ENCODE measurements at places on chromosomes 2 and 18.

DNA sequence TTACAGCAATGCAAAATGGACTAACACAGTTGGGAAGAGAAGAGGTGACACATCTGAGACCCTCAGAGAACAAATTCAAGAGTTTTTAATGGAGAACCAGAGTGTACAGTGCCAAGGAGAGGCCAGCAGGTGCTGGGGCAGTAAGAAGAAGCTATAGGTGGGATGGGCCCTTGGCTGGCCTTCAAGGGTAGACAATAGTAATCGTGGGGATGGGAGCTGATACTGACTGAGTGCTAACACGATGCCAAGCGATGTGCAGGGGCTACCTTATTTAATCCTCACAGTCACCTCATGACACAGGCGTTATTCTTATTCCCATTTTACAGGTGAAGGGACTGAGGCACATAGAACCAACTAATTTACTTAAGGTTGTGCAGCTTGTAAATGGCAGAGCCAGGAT lies 131.9 kb upstream of the ID2 start:
- no peak for DNase-seq

GRCh38 chr2:57890464-57890863 lies 156.1 kb upstream of the VRK2 start:
- no peak for DNase-seq

DNA sequence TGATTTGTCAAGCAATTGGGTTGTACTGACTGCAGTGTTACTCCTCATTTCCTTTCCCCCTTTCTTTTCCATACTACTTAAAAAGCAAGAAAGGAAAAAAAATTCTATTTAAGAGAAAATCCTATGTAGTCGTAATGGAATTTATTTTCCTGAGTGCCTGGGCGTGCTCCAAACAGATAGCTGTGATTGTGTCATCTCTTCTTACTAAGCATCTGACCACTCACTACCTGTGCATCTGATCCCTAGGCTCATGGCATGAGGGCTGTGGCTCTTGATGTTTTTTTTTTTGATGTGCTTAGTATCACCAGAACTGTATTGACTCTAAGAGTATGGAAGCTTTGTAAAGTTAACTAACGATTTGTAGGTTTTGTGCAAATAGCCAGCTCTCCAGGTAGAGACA lies 19.0 kb downstream of the CRIM1 start:
- no peak for DNase-seq

DNA sequence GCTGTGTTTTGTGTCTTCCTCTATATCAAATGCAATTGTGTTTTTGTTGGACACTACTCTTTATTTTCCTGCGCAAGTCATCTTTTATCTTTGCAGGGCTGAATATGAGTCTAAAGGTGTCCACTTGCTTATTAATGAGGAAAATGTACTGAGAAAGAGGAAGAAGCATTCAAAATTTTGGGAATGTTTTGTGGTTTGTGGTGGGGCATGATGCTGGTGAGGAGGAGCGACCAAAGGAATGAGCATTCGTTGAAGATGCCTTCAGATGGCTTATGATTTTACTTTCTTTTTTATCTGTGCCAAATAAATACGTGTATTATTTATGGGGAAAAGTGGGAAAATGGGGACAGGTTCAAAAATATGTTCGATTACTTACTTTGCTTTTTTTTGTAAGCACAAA lies 63.9 kb upstream of the SMIM21 start:
- DNase-seq = no peak

GRCh38 chr2:75846683-75847190 lies 136.0 kb upstream of the GCFC2 start:
- no peak for DNase-seq

GRCh38 chr2:172234716-172235691 lies 132.3 kb upstream of the DLX2 start:
- peak; percentile 78 for DNase-seq

DNA sequence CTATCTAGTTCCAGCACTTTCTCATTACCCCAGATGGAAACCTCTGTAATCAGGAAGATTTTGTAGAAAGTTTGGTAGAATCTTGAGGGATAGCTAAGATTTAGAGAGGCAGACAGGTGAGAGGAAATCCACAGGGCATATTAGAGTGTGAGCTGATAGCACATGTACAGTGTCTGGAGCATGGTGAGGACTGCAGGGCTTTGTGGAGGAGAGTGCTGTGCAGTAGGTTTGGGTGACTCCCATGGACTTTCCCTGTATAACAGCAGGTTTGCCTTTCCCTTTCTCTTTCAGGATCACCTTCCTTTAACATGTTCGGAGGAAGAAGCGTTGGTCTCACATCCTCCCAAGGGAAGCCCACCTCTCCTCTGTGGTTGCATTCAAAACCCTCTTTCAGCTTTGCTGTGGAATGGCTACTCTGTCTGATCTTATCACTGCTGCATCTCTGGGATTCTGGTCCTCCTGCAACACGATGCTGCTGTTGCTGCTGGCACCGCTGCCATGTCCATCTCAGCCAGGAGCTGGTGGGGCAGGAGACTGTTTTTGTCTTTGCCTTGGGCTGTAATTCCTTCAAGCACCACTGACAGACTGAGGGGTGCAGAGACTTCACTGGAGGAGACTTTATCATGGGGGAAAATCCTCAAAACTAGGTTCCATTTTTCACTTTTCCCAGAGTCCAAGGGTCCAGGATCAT lies 7.8 kb upstream of the KIF5C start:
- no peak for DNase-seq

DNA sequence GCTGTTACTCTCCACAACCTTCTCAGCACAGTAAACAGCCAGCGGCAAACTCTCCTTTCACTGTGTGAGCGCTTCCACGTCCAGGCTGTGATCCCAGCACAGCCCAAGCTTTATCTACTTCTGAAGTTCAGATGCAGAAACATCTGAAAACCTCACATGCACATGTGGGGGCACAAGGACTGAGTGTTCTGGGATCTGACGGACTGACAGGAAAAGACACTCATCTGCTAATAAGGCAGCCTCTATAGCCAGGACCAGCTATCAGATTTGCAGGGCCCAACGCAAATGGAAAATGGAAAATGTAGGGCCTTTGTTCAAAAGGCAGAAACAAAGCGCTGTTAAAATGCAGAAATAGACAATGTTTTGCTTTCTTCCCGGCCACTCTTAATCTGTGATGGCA lies 133.8 kb upstream of the ARHGAP28 start:
- no peak for DNase-seq

DNA sequence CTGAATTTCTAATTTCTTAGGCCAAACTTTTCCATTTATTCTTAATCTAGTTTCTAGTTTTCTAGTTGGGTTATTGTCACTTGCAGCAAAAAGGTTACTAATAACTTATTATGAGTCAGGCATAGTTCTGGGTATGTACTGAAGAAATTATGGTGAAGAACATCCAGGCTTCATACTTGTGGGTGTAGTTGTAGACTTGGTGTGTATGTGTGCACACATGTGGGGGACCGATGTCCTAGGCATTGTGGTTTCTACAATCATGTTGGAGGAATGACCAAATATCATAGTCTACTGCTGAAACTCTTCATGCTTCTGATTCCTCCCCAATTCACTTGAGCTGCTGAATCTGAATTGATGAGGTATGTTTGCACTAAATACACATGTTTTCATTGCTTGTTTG lies 141.2 kb downstream of the PMAIP1 start:
- DNase-seq = no peak

DNA sequence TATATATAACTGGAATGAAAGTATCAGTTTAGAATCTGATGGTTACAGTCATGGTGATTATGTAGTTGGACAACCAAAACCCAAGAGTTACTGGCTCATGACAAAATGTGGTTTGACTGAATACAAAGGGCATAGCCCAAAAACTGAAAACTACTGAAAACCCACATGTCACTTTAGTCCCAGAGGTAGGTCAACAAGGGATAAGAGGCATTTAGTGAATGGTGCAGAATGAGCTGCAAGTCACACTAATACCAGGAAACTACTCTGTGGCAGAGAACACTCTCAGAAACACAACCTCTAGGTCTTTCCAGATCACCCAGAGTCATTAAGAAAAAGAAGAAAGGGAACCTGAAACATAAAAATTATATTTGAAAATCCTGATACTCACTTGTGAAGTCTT lies 154.5 kb downstream of the AGPS start:
- no peak for DNase-seq

- DNase-seq = no peak
These were observed 64.2 kb upstream of the THOC1 start for GRCh38 chr18:332007-332406.

- DNase-seq = no peak
These were observed 86.3 kb upstream of the FSHR start for GRCh38 chr2:49240608-49241007.
